ENCODE measurements at places on chromosomes 6 and 20.
A peak's percentile ranks its signal among the peaks of the same experiment; 100 is the strongest.

DNA sequence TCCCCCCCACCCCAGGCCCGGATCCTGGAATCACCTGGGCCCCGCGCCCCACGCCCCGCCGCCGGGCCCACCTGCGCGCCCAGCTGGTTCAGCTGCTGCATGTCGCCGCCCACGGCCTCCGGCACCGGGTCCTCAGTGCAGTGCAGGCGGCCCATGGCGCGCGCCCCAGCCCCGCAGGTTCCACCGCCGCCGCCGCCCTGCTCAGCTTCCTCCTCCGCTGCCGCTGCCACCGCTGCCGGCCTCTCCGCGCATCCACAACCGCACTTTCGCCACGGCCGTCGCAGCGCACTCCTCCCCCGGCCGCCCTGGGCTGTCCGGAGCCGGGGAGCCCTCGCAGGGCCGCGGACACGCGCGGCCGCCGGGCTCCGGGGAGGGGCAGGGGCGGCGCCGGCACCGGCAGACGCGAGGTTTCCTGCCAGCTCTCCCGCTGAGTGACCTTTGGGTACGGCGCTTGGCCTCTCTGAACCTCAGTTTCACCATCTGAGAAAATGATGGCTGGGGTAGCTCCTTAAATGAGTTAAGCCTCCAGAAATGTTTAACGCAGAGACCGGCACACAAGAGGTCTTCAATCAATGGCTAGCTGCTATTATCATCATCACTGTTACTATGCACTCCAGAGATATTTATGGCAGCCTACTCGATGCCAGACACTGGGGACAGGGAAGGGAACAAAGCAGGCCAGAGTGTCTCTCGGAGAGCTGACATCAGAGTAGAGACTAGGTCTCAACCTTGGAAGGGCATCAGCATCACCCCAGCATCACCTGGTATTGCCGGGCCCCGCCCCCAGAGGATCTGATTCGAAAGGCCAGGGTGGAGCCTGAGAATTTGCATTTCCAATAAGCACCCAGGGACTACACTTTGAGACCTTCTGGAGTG lies at the start of gene COMMD7:
COMMD7 (minus strand) TSS at position 231 of the 876 bp plus-strand sequence; CDS start at position 155, 76 bp downstream.
- DNase-seq: peak; percentile 60

GRCh38 chr6:25223490-25223991 lies 55.6 kb upstream of the CARMIL1 start:
- DNase-seq: peak; percentile 27

DNA sequence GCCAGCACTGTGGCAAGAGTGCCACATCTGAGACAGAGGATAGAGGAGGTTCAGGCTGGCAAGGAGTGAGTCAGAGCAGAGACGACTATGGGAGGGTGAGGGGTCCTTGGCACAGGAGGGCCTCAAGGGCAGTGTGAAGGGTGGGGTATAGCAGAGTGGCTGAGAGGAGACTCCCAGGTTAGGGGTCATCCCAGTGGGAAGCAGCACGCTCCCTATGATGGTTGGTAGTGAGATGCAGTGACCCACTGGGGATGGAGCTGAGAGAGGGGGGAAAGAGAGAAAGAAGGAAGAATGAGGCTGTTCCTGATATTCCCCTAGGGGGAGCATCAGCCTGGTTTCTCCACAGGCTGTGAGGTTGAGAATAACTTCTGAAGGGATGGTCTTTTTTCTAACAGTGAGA lies 97.3 kb downstream of the INSM1 start:
- no peak for DNase-seq

DNA sequence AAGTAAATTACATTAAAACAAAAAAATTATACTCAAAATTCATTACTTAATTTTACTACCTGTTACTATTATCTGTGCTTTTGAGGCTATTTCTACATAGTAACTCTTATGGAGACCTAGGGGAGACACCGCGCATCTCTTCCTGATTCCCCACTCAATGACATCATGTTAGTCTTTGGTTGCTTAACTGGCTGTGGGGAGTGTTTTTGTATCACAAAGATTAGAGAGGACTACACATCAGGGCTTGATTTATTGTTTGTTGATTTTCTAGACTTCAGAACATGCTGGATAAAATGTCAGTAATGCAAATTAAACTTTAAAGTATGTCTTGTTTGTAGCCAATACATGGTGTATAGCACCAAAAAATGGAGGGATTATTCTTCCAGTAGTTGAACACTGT lies 26.0 kb downstream of the SLC2A10 start:
- no peak for DNase-seq

DNA sequence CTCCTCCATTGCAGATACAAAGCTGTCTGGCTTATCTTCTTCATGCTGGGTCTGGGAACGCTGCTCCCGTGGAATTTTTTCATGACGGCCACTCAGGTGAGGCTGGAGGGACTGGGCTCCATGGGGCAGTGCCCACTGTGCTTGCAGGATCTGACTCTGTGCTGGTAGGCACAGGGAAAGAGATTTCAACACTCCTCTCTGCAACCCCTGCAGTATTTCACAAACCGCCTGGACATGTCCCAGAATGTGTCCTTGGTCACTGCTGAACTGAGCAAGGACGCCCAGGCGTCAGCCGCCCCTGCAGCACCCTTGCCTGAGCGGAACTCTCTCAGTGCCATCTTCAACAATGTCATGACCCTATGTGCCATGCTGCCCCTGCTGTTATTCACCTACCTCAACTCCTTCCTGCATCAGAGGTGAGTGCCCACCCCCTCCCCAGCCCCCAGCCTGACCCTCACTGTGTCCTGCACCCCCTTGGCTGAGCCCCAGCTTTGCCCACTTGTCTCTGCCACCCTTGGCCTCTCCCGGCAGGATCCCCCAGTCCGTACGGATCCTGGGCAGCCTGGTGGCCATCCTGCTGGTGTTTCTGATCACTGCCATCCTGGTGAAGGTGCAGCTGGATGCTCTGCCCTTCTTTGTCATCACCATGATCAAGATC lies 6.1 kb downstream of the SLC29A1 start:
- no peak for DNase-seq

GRCh38 chr20:58228484-58229197 lies at the start of gene ANKRD60:
Gene ANKRD60, minus strand, starts transcription at chr20:58228653. Its CDS starts 0 bp downstream, at chr20:58228653.
- DNase-seq: peak; percentile 7

GRCh38 chr20:22447447-22447778 lies 137.0 kb downstream of the FOXA2 start:
- no peak for DNase-seq

DNA sequence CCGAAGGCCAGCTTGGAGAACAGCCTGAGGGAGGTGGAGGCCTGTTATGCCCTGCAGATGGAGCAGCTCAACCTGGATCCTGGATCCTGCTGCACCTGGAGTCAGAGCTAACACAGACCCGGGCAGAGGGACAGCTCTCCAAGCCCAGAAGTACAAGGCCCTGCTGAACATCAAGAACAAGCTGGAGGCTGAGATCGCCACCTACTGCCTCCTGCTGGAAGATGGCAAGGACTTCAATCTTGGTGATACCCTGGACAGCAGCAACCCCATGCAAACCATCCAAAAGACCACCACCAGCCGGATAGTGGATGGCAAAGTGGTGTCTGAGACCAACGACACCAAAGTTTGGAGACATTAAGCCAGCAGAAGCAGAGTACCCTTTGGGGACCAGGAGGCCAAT lies 223.5 kb upstream of the ID4 start:
- no peak for DNase-seq

GRCh38 chr6:66865771-66866170 lies 1158.7 kb upstream of the EYS start:
- DNase-seq: no peak

DNA sequence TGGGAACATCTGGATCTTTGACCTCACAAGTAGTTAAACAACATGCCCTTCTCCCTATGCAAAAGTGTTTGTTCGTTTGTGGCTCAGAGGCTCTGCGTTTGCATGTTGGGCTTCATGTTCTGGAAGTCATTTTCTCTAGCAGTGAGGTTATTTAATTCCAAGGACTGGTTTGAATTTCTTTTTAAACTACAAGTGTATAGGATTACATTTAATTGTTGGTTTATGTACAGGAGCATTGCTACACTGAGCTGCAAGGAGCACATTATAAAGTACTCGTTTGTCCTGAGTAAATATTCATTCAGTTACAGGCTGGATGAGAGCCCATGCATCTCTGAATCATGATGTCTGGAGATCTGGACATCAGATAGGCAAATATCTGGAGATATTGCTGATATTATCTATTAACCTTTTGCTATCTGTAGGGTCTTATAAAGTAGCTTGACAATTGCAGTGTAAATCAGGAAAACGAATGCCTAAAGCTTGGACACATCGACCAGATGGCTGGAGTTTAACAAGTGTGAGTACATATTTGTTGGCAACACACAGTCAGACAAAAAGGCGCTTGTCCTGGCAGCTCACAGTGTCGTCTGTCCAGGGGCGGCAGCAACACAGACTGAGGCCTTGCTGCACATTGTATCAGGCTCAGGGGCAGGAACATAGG lies 84.6 kb downstream of the PDE7B start:
- no peak for DNase-seq

- DNase-seq: no peak
These were observed 136.3 kb upstream of the SLC22A23 start for GRCh38 chr6:3593161-3593560.

GRCh38 chr6:56551409-56552120 lies 91.1 kb downstream of the DST start:
- DNase-seq: no peak

GRCh38 chr6:151876122-151876521 lies 68.6 kb downstream of the ESR1 start:
- no peak for DNase-seq

GRCh38 chr6:132814716-132815570 lies 574 bp downstream of the RPS12 start:
- DNase-seq: peak; percentile 10
